T1000 (cell line): ENCODE measurements at places on chromosomes 11 and 22.
A peak's percentile ranks its signal among the peaks of the same experiment; 100 is the strongest.

DNA sequence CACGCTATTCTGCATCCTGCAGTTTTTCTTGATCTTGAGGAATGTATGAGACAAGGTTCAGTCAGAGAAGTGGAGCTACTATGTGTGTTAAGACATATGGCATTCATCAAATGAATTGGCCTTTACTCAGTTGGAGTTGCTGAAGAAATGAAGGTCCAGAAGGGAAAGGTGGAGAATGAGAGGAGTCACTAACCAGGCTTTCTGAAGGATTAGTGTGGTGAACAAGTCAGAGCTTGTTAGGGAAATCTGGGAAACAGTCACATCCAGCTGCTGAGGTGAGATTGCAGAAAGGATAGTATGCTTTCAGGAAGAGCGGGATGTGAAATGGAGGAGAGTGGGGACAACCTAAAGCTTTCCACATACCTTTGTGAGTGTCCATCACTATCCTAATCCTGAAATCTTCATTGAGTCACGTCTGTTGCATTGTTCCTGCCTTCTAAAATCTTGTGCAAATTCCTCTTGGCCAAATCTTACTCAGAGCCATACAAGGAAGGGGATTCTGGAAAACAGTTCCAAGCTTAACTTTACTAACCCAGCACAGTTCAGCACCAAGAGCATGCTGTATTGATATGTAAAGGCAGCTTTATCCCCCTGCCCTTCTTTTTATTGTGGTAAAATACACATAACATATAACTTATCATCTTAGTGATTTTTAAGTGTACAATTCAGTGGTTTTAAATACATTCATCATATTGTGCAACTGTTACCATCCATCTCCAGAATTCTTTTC, 11.4 kb upstream of the PITPNB start:
- DNase-seq = no peak

DNA sequence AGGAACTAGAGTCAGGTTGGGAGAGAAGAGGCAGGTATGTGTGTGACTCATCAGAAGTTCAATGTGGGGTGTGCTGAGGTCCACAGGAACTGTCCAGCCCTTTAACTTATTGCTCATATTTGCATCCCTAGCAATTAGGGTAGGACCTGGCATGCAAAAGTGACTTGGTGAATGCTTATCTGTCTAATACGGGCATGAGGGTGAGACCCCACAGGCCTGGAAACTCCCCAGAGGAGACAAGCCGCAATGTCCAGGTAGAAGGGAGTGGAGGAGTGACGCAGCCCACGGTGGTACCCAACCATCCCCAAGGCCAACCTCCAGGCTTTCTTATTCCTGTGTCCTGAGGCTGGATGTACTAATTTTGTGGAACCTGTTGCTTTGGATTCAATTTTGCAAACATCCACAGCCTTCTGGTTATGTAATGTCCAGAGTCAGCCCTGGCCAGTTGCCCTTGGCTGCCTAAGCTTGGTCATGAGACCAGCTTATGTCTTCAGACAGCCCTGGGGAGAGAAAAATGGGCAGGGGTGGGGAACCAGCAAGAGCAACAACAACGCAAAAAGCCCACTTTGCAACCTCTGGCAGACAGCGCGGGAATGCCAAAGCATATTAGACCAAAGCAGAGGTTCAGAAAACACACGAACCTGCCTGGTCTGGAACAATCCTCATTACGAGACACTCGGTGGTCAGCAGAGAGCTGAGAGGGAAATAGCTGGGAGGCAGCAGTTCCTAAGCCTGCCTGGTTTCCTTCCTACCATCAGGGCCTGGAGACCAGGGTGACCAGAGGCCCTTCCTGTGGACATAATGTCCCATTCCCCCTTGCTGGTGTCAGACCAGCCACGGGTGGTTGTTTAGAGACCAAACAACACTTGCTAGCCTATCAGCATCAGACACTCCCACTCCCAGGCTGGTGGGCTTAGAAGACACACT, 49.3 kb downstream of the TIMP3 start:
- DNase-seq = no peak

DNA sequence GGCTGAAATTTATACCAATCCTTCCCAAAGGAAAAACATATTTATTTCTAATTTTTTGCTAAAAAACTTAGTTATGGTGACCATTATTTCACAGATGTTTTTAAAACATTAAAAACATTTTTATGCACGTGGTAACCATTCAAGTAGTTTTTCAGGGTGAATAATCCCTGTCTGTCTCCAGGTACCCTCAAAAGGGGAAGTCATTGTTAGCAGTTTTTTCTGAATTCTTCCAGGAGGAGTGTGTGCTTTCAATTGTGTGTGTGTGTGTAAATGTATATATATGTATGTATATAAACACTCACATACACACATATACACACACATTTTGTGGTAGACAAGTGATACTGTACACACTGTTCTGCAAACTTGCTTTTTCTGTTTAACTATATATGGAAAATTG, 43.9 kb downstream of the MIAT start:
- no peak for DNase-seq

DNA sequence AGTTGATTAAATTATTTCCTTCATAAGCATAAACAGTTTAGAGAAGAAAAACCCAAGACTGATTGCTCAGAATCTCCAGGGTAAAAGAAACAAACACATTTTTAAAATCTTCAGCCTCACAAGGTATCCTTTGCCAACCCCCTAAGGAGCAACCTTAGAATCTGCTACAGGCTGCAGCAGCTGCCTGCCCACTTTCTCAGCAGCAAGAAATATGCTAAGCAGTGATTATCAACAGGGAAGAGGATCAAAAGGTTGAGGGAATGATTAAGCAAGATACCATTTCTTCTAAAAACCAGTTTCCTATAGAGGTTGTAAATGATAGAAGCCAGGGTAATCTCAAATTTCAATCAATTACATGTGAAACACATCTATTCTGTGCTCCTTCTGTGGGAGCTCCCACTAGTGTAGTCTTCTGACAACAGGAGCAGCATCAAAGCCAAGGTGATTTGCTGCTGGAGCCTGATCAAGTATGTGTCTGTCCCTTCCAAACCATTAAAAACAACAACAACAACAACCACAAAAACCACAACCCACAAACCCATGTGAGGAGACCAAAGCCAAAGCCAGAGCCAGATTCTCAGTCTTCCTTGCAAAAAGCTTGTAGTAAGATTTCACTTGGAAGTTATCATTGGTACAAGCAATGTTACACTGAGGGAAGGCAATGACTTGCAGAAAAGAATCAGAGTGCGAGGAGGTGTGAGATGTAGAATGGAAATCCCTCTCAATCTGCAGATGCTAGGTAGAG, 761.2 kb downstream of the DLG2 start:
- DNase-seq = no peak

DNA sequence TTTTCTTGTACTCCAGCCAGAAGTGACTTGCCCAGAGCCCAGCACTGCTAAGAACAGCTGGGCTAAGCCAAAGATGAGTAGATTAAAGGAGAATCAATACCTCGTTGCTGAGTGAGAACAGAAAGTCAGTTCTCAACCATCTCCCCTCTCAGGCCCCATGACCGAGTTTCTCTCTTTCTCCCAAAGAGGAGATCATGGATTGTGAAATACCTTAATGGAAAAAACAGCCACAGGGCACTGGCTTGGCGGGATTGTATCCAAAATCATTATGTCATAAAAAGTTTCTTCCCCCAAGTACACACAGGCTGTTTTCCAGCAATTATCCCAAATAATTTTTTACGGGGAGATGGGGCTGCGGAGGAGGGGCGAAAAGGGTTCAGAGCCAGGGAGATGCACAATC, 111.8 kb upstream of the TMEM45B start:
- no peak for DNase-seq

GRCh38 chr11:3002871-3003270, 10.7 kb upstream of the NAP1L4 start:
- DNase-seq = no peak

DNA sequence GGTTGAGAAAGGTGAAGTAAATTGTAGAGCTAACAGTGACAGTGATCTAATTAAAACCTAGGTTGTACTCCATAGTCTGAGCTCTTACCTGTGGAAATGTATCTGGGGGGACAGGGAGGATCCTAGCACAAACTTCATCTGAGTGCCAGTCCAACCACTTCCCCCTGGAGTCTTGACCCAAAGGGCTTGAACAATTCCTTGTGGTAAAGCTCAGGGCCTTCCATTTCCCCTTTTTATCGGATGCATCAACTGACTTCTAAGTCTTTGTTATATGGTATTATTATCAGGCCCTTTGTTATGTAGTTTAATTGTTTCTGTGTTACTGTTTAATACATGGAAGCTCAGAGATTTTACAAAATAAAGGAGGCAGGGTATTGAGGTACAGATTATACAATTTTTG, 140.2 kb upstream of the SESN3 start:
- no peak for DNase-seq

DNA sequence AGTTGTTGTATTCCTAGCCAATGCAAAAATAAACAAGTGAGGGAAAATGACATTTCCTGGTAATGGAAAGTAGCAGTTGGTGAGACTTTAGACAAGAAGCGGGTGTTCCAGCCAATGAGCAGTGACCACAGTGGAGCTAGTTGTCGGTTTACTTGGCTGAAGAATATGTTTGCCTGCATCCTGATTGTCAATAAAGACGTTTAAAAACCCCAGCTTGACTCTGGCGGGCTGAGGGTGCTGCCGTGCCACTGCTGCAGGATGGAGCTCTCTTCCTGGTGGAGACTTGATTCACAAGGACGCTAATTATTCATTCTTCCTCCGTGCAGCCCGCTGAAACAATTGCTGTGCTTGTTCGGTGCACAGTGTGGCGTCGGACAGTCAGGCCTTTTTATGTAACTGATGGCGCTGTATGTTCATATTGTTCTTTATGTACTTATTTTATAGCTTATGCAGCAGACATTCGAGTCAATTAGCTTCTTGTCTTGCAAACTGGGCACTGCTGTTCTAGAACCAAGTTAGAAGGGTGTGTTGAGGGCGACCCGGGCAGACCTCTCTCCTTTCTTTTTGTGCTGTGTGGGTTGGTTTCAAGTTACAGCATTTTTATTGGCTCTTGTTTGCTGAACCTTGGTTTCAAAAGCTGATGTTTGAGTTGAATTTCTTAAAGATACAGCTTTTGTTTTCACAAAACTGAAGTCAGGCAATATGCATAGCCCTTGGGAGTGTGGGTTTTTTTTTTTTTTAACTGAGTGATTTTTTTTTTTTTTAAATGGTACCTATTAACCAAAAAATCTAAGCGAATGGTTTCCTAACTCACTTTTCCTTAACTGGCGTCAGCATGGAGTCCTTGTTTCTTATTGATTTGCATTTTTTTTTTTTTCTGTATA, 153.9 kb downstream of the TEAD1 start:
- no peak for DNase-seq

- DNase-seq = peak; percentile 69
Measured at GRCh38 chr22:26550498-26551033, 38.3 kb upstream of the TFIP11 start.

DNA sequence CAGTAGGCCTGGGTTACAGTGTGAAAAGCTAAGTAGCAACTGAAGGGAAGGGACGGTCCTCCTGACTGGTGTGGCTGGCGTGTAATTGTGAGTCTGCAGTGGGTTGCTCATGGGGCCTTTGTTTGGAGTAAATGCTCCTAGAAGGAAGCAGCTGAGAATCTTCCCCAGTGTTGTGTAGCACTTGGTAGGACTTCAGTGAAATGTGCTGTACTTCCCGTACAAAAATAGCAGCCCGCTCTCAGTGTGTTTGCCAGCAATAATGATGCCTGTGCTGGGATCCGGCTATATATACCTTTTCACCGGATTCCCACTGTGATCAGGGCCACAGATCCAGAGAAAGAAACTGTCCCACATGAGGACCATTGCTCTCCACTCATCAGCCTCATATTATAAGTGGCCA, 175.7 kb upstream of the NTM start:
- DNase-seq = no peak

- DNase-seq = no peak
Measured at GRCh38 chr22:36963302-36963701, 49.9 kb downstream of the CSF2RB start.

GRCh38 chr11:61488651-61489291, 19.8 kb upstream of the LRRC10B start:
- no peak for DNase-seq

DNA sequence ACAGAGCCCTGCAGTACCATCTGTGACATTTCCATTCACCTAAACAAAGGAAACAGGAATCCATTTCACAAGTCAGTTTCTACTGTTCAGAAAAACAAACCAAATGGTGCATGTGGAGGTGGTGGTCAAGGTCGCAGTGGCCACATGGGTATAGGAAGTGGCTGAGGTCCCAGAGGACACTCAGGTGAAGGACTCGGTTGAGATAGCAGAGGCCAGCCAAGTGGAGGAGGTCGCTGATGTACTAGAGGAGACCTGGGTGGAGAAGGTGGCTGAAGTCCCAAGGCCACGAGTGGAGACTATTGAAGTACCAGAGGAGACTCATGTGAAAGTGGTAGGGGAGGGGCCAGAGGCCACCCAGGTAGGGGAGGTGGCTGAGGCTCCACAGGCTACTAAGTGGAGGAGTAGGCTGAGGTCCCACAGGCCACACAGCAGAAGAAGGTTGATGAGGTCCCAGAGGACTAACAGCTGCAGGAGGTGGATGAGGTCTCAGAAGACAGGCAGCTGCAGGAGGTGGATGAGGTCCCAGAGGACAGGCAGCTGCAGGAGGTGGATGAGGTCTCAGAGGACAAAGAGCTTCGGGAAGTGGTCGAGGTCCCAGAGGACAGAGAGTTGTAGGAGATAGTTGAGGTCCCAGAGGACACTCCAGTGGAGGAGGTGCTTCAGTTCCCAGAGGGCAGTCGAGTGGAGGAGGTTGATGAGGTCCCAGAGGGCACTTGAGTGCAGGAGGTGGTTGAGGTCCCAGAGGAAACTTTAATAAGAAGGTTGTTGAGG, 40.2 kb downstream of the ZNF195 start:
- no peak for DNase-seq

DNA sequence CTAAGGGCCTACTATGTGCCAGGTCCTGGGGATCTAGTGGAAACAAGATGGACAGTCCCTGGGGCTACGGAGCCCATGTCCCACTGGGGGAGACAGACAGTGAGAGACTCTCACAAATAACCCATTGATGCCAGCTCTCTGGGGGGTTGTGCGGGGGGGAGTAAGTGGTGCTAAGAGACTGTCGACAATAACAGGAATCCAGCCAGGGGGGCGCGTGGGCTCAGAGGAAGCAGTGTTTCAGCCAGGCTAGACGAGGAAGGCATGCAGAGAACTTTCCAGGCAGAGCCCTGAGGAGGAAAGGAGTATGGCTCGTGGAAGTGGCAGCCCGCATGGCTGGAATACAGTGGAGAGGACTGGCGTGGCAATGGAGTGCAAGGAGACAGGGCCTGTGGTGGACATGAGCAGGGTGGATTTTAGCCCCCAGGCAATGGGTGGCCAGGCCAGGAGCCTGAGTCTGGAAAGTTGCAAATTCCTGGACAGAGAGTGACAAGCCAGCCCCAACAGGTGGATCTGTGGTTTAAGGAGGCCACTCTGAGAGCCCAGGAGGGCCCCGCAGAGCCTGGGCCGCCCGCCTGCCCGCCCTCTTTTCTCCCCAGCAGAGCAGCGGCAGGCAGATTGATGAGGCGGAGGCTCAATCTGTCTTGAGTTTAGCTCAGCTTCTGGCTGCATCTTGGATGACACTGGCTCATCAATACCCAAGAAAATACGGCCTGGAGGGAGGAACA, 40.0 kb upstream of the TCF20 start:
- no peak for DNase-seq

GRCh38 chr11:134624166-134624920, 212.3 kb upstream of the B3GAT1 start:
- no peak for DNase-seq
